ENCODE measurements at places on chromosomes 1 and 21.

GRCh38 chr1:35497571-35497970, 59.6 kb downstream of the KIAA0319L start:
- no peak for DNase-seq

DNA sequence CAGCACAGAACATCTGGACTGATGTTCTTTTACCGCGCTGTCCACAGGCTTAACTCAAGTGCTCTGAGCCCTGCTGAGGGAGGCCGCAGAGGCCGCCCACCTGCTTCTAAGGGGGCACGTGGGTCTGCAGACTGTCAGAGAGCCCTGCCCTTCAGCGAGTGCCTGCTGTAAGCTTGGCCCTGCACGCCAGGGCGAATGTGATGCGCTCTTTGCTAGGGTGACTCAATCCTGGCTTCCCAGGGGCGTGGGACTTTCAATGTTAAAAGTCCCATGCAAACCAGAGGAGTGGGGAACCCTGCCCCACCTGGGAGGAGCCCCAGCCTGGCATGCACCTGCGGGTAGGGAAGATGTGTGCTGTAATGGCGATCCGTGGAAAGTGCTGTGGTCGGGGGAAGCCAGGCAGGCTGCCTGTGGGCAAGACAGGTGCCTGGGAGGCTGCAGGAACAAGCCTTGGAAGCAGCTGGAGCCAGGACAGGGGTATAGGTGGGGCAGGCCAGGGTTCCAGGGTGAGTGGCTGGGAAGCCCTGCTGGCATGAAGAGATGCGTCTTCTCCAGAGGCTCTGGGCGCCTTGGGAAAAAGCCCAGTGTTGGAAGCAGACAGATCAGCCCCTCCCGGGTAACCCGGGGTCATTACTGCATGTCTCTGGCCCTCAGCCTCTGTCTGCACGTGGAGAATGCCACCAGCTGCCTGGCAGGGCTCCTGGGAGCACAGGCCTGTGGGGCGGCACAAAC, 594 bp upstream of the PANK4 start:
- DNase-seq, result peak; percentile 39

DNA sequence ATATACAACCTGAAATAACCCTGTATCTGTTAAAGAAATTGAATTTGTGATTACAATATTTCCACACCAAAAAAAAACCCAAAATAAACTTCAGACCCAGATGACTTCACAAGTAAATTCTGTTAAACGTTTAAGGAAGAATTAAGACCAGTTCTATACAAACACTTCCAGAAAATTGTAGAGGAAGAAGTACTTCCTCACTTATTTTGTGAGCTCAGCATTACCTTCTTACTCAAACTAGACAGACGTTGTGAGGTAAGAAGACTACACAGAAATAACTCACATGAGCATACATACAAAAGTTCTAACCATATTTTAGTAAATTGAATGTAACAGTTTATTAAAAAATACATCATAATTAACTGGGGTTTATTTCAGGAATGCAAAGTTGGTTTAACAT, 18.8 kb downstream of the RALGPS2 start:
- DNase-seq, result no peak

GRCh38 chr1:24594328-24594598, 38.4 kb downstream of the NCMAP start:
- no peak for DNase-seq

- DNase-seq, result no peak
Measured at GRCh38 chr1:43708002-43708410, 670 bp downstream of the ST3GAL3 start.

DNA sequence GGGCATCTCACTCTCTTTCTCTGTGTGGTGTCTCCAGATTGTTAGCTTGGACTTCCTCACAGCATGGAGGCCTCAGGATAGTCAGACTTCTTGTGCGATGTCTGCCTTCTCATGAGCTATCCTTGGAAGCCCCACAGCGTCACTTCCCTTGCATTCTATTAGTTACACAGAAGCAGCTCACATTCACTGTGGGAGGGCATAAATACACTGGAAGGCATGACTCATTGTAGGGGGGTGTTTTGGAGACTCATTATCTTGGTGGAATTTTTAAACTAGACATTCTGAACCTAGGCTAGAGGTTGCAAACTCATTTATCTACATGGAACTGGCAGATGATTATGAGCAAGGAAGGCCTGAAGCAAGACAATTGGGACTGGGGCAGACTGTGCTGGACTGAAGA, 21.4 kb upstream of the FASLG start:
- DNase-seq, result no peak

DNA sequence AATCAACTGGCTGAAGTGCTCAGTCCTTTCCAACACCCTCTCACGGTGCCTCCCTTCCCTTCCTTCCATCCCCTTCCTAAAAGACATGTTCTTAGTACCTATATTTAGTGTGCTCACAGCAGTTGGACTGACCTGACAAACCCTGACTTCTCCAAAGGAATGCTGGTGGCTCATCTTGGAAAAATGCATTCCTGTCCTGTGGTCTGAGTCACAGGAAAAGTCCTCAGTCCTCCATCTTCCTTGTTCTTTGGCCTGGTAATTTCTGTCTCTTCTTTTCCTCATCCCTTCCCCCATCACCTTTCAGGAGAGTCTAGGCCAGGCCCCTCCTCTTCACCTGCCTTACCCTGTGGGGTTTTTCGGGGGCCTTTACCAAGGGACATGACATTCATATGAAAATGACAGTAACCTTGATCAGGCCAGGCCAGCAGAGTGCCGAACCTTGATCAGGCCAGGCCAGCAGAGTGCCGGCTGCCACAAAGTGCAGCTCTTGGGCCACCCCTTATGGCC, 7.2 kb downstream of the ATP1B1 start:
- DNase-seq, result no peak

DNA sequence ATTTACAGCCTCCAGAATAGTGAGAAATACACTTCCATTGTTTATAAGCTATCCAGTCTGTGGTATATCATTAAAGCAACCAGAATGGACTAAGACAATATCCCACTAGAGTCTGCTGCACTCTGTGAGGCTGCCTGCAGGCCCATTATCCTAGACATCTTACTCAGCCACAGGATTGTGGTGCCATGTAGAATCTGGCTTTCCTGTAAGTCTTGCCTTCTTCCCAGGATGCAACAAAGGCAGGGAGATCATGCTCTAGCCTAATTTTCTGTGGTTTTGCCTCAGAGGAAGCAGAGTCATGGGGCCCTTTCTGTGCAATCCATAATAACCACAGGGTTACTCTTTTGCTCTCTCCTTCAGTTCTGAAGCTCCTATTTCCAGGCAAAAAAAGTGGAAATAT, 299.1 kb upstream of the DEPDC1 start:
- DNase-seq, result no peak

DNA sequence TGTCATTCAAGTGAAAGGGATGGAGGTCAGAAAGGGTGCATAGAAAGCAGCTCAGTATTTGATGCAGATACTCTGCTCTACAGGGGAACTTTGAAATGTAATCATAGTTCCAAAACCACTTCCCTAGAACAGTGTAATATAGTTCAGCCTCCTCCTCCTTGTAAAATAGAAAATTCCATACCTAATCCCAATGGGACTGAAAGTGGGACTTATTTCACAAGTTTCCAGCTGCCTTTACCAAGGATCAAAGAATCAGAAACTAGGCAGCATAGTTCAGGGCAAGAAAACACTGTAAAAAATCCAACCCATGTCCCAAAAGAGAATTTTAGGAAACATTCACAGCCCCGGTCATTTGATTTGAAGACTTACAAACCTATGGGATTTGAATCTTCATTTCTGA, 8.1 kb upstream of the TMCO2 start:
- DNase-seq, result no peak

GRCh38 chr1:30523055-30524020, 200.0 kb downstream of the MATN1 start:
- DNase-seq, result no peak

GRCh38 chr21:41612674-41613532, 104.9 kb upstream of the TMPRSS2 start:
- no peak for DNase-seq

GRCh38 chr21:38834725-38835124, 29.0 kb downstream of the ETS2 start:
- no peak for DNase-seq

DNA sequence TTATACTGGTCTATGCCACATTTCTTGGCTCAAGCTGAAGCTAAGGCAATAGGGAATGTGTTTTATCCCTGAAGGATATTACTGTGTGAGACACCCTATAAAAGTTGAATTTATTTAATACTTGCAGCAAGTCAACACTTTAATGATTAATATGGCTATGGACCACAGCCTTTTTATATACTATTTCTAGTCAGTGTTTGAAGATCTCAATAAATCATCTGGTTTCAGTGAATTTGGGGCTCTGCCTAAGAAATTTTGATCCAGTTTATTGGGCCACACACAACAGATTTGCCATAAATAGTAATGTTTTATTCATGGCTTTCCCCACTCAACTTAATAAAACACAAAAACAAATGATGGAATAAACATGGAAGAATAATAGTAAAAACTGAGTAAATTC, 698.3 kb downstream of the ADGRL2 start:
- no peak for DNase-seq

- DNase-seq, result peak; percentile 81
Measured at GRCh38 chr1:9371391-9371935, 78.8 kb downstream of the SPSB1 start.

GRCh38 chr1:115545791-115546733, 95.7 kb upstream of the VANGL1 start:
- DNase-seq, result no peak

- DNase-seq, result no peak
Measured at GRCh38 chr1:202029727-202030126, 19.3 kb downstream of the ELF3 start.

DNA sequence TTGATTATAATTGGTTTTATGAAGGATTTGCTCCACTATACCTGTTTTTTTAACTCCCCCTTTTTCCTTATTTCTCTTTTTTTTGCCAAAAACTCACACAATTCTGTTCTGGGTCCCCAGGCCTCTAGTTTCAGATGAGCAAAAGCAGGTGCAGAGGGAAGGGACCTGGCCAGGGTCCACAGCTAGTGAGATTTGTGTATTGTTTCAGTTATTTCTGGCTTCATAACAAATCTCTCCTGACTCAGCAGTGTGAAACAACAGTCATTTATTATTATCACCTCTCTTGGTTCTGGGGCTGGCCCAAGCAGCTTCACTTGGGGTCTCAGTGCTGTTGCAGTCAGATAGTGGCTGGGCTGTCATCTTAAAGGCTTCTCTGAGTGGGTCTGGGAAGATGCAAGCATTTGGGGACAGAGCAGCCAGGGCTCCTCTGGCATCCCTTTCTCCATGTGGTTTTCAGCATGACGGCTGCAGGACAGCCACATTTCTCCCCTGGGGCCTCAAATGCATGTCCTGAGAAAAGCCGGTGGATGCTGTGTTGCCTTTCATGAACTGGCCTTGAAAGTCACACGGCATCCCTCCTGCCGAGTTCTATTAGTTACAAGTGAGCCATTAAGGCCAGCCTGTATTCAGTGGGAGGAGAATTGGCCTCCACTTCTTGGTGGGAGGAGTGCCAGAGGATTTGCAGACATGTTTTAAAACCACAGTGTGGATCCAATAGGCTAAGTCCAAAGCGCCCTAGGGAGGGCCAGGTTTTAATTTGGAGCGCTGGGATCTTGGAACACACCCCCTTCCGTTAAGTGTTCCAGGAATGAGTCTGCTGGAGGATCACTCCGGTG, 137.1 kb downstream of the CAMTA1 start:
- no peak for DNase-seq

GRCh38 chr1:37152491-37152890, 118.2 kb upstream of the GRIK3 start:
- no peak for DNase-seq
